Cortex of kidney (tissue), 1 donor: ENCODE measurements at places on chromosomes 3 and 15.

GRCh38 chr15:71651750-71652186 lies 158.6 kb upstream of the NR2E3 start:
- no peak for DNase-seq

DNA sequence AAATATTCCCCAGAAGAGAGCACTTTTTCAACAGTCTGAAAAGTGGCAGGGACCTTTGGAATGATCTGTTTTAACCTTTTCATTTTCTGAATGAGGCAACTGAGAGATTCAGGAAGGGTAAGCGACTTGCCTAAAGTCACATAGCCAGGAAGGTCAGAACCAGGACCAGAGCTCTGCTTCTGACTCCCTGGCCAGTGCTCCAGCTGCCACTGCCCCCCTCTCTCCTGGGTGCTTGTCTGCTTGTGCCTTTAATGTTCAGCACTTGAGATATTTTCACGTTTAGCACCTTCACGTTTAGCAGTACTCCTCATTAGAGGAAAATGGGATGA lies 68.3 kb downstream of the SMAD3 start:
- no peak for DNase-seq

- no peak for DNase-seq
Measured at GRCh38 chr15:68668926-68669600, 90.3 kb downstream of the CORO2B start.

DNA sequence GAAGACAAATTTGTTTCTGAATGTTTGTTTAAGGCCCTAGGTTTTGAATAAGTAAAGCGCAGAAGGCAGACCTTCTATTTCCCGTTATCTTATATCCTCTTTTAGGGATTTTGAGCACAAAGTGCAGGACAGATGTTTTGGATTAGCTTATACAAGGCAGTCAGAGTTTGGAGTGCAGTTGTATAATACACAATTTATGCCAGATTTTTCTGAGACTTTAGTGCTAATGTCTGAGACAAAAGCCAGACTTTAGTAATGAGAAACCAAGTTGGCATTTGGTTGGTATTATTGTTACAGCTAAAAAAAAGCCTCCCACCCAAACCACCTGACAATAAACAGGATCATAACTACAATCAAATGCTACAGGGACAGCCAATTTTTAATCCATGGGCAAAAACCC lies 309.9 kb upstream of the SATB1 start:
- DNase-seq: no peak

- DNase-seq: no peak
Measured at GRCh38 chr15:39468828-39469227, 112.1 kb upstream of the THBS1 start.

GRCh38 chr3:125142420-125142778 lies 70.1 kb downstream of the SLC12A8 start:
- no peak for DNase-seq

DNA sequence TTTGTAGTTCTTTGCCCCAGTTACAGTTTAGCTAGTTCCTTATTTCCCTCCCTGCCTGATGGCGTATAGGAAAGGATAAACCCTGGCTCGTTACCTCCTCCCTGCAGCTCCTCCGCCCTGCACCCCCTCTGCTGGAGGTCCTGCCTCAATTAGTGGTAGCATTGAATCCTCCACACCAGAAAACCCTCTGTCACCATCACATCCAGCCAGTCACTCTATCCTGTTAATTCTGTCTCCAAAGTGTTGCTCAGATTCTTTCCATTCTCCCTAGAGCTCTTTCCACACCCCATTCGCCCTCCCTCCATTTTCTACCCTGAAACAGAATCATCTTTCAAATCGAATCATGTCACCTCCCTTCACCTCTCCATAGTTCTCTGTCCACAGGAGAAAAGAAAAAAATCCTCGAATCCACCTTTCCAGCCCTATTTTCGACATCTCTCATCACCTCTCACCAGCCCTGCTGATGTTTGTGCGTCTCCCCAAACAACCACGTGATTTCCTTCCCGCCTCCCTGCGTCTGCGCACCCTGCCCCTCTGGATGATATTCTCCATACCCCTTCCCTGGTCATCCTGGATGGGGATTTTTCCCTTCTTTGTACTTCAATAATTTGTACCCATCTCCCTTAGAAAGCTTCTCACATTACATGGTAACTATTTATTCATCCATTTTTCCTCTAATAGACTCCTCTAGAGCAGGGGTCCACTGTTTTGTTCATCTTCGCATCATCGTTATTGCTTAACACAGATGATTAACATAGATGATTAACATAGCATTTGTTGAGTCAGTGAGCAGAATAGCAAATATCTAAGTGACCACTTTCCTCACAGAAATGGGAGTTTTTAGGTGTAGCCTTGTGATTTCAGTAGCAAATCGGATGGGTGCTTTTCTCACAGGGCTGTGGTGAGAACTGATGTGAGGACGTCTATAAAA lies 37.1 kb downstream of the MAP3K13 start:
- no peak for DNase-seq

- DNase-seq: no peak
Measured at GRCh38 chr3:136008732-136009470, 43.4 kb downstream of the PPP2R3A start.

GRCh38 chr3:156433910-156434309 lies 121.0 kb downstream of the SSR3 start:
- DNase-seq: no peak

DNA sequence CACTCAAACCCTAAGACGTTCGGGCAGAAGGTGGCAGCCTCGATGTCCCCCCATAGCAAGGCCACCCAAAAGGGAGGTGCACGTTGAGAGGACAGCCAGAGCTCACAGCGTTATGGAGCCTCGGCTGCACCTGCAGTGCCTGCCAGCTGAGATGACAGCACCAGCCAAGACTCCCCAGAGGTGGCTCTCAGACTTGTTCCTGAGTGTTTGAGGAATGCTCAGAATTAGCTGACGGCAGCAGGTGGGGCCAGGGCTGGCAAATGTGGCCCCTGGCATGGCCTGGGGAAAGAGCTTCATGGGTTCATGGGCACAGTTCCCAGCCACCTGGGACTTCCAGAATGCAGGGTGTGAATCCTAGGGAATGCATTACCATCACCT lies 177.8 kb downstream of the KLF13 start:
- no peak for DNase-seq

DNA sequence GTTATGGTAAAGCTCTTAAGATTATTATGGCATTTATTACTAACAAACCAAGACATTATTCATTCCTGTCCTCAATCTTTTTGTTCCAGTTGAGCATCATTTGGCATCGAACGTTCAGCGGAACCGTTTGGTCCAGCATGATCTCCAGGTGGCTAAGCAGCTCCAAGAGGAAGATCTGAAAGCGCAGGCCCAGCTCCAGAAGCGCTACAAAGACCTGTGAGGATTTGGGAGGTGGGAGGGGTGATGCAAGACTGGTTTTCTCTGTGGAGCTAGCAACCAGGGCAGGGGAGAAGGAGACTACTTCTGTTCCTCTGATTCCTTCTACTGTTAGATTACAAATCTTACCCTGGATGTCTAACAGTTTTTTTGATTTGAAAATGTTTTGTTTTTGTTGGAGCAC lies 27.6 kb upstream of the UTS2B start:
- no peak for DNase-seq

GRCh38 chr3:82222401-82222800 lies 461.0 kb upstream of the GBE1 start:
- no peak for DNase-seq

- no peak for DNase-seq
Measured at GRCh38 chr3:155110996-155111901, 31.1 kb downstream of the MME start.

DNA sequence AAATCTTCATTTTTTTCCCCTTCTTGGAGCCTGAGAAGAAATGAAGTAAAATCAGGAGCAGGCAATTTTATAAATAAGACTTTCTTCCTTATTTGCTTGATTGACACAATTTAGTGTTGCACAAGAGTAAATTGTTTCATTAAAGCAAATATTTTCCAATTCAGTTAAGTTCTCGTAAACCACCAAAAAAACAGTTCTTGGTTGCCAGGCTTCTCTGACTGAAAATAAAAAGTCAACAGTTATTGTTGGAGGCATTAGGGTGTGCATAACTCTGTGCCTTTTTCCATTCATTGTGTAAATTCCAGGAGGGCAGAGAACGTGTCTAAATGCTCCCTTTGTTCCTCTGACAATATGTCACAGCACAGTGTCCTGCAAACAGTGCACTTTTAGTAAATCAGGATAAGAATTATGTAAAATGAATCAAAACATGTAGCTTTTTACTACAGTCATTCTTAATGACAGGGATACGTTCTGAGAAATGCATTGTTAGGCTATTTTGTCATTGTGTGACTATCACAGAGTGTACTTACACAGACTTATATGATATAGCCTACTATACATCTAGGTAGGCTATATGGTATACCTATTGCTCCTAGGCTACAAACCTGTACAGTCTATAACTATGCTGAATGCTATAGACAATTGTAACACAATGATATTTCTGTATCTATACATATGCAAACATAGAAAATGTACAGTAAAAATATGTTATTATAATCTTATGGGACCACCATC lies at the start of gene CP:
CP (minus strand) TSS at position 47 of the 735 bp plus-strand sequence; CDS start at position 10, 37 bp downstream.
- DNase-seq: no peak

DNA sequence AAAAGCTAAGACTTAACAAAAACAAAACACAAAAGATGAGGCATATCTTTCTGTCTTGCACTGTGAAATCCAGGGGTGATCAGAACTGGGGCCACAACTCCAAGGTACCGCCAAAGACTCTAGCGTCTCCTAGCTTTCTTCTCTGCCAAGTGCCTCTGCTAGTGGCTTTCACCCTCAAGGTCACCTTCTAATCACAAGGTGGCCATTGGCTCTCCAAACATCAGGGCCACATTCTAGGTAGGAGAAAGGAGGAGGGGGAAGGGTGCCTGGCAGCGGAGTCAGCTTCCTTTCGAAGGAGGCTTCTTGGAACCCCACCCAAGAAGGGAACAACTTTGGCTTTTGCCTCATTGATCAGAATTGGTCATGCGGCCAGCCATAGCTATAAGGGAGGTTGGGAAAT lies 168.8 kb upstream of the SMAD3 start:
- no peak for DNase-seq

DNA sequence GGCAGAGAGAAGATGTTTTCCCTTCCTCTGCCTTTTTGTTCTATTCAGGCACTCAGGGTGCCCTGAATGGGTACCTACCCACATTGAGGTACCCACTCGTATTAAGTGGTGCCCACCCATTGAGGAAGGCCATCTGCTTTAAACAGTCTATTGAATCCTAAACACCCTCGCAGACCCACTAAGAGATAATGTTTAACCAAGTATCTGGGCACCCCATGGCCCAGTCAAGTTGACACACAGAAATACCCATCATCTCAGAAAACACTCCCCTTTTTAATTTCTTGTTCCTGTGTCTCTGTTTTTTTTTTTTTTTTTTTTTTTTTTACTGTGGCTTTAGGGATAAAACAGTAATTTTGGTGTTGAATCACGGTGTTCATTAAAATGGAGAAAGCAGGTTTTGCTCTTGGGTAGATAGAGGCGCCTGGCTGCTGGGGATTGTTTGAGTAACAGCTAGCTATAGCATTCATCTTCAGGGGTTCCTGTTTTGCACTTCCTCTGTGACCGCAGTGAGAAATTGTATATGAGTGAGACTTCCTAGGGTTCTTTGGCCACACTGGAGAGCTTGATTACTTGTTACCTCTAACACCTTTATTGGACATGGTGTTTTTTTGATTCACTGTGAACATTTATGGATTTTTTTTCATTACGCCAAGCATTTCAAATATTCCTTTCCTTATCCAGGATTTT lies 259.1 kb downstream of the PTPRG start:
- DNase-seq: no peak

GRCh38 chr15:48040166-48040817 lies 80.5 kb upstream of the SLC24A5 start:
- no peak for DNase-seq

- no peak for DNase-seq
Measured at GRCh38 chr3:27679691-27680090, 42.4 kb downstream of the EOMES start.

- no peak for DNase-seq
Measured at GRCh38 chr15:60121845-60122244, 117.7 kb downstream of the FOXB1 start.

- no peak for DNase-seq
Measured at GRCh38 chr3:42725454-42725853, 22.9 kb upstream of the HHATL start.
